ENCODE measurements at places on chromosomes 4 and X.

- no peak for DNase-seq
These were observed 115.1 kb downstream of the STK32B start for GRCh38 chr4:5166377-5166776.

DNA sequence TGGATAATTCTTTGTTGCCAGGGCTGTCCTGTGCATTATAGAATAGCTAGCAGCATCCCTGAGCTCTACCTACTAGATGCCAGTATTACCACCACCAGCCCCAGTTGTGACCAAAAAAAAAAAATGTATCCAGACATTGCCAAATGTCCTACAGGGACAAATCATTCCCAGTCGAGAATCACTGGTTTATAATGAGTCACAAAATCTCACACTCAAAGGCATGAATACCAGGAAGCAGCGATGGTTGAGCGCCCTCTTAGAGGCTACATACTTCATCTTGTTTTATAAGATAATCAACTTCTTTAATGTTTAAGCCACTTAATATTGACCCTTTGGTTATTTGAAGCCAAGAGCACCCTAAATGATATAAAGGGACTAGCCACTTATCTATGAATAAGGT, 297.3 kb downstream of the DHX15 start:
- DNase-seq, result no peak

- DNase-seq, result no peak
These were observed 41.0 kb downstream of the CEP44 start for GRCh38 chr4:174324725-174325124.

GRCh38 chrX:66676413-66676812, 37.5 kb upstream of the EDA2R start:
- no peak for DNase-seq

- no peak for DNase-seq
These were observed 103.7 kb upstream of the MAML3 start for GRCh38 chr4:140257461-140258305.

DNA sequence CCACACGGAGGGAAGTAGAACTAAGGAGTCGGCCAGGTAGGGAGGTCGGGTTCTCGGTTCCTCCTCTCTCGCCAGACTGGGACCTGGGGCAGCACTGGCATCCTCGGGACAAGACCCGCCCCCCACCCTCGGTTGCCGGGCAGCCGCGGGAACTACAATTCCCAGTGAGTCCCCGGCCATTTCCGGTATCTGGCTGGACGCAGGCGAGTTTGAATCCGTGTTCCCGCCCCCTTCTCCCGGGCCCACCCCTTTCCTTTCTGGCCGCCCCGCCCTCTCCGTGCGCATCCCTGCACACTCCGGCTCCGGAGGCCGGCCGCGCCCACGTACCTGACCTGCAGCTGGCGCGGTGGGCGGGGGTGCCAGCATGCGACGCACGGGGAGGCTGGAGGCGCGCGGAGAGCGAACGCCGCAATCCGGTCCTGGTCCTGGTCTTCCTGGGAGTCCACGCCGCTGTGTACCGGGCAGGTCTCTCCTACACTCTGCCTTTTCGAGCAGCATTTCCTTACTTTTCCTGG, 10.2 kb upstream of the DLG3 start:
- DNase-seq, result peak; percentile 87

All from HEK293T (cell line).